Activated T-cell treated with anti-CD3 and anti-CD28 coated beads, Interleukin-2, amount 50 U/mL, for 1 hour (primary cell): ENCODE measurements at places on chromosomes 3 and 15.

DNA sequence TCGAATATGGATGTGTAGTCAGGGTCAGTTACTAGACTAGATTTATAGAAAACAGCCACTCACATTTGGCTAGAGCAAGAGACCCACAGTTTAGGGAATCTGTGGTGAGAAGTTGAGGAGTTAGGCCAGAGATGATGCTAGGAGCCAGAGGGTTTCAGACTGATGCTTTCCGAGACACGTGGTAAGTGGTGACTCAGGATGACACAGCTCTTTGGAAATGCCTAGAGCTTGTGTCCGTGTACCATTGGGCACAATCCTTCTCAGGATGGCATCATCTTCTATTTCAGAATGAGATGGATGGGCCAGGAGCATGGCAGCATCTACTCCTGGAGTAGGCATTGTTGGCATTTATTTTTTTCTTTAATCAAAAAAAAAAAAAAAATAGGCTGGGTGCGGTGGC lies 28.5 kb downstream of the PTPRG start:
- no peak for DNase-seq

- no peak for DNase-seq
These were observed 60.8 kb upstream of the MEF2A start for GRCh38 chr15:99504823-99505551.

- no peak for DNase-seq
These were observed 1560.4 kb upstream of the GBE1 start for GRCh38 chr3:83321891-83322290.

GRCh38 chr3:16064642-16065414 lies 109.7 kb upstream of the GALNT15 start:
- no peak for DNase-seq

DNA sequence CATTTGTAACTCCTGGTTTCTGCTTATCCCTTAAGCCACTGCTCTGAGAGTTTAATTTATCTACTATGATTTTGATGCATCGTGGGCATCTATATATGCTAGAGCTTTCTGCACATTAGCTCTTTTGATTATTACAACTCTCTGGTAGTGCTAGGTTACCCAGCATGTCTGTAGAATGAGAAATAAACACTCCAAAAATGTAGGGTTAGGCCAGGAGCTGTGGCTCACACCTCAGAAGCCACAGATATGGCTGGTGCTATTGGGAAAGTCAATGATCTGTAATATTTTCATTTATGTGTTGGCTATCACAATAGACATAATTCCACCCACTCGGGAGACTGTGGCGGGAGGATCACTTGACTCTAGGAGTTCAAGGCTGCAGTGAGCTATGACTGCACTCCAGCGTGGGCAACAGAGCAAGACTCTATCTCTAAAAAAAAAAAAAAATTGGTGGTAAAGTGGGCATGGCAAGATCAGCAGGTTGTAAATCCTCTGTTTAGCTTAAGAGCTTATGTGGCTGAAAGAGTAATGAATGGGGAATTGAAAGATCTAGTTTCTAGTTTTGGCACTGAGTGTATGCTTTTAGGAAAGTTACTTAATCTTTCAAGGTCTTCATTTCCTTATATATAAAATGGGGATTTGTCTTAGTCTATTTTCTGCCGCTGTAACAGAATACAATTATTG lies 6.3 kb downstream of the TIGIT start:
- DNase-seq = no peak

DNA sequence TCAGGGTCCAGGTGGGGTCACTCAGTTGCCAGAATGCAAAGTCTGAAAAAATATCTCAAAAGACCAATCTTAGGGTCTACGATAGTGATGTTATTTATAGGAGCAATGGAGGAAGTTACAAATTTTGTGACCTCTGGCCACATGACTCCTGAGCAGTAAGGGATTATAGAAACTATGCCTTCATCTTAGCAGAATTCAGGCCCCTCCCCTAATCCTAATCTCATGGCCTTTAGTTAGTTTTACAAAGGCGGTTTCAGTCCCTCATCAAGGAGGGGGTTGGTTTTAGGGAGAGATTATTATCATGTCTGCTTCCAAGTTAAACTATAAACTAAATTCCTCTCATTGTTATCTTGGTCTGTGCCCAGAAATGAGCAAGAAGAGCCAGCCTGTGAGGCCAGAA lies 5.9 kb upstream of the DCP1A start:
- no peak for DNase-seq
